ENCODE measurements at places on chromosomes 13 and 19.

DNA sequence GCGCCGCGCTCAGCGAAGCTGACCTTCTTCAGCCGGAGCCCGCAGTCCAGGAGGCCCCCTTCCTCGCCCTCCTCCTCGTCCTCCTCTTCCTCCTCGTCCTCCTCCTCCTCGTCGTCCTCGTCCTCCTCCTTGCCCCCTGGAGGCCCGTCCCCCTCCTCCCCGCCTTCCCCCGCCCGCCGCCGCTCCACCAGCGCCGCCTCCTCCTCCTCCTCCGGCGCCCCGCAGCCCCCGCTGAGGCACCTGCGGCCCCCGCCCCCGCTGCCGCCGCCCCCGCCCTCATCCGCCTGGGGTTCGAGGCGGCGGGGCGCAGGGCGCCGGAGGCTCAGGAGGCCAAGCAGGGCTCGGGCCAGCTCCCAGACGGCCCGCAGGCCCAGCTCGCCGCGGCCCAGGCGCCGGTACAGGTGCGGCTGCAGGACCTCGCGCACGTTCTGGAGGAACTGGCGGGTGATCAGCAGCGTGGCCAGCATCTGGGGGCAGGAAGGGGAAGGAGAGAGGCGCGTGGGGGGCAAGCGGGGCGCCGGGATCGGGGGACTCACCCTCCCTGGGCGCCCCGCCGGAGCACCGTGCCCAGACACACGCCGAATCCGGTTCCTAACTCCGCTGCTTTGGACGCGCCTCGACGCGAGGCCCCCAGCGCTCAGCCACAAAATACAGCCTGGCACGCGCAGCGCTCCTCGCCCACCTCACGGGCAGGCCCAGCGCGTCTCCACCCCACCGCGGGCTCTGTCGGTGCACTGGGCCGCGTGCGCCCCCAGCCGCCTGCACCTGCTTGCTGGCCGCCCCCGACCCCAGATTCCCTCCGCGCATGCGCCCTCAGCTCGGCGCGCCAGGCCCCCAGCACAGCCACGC is 5.9 kb downstream of the ANO8 start:
- DNase-seq = no peak

GRCh38 chr19:21940684-21941083 is 70.1 kb downstream of the ZNF208 start:
- no peak for DNase-seq

GRCh38 chr19:12885749-12886650 is 1.0 kb downstream of the KLF1 start:
- DNase-seq = no peak

DNA sequence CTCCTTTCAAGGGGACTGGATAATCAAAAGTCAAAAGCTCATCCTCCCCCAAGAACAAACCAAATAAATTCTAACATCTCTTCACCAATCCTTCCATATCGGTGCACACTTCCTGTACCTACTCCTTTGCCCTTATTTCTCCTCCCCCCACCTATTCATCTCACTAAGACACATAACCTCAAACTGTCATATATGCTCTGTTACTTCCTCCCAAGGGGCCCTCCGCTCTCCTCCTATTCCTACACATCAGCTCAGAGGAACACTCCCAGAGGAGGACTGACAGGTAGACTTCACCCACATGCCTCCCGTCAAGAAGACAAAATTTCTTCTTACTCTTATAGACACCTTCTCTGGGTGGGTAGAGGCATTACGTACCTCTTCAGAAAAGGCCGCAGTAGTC is 48.1 kb downstream of the ZNF93 start:
- DNase-seq = no peak

DNA sequence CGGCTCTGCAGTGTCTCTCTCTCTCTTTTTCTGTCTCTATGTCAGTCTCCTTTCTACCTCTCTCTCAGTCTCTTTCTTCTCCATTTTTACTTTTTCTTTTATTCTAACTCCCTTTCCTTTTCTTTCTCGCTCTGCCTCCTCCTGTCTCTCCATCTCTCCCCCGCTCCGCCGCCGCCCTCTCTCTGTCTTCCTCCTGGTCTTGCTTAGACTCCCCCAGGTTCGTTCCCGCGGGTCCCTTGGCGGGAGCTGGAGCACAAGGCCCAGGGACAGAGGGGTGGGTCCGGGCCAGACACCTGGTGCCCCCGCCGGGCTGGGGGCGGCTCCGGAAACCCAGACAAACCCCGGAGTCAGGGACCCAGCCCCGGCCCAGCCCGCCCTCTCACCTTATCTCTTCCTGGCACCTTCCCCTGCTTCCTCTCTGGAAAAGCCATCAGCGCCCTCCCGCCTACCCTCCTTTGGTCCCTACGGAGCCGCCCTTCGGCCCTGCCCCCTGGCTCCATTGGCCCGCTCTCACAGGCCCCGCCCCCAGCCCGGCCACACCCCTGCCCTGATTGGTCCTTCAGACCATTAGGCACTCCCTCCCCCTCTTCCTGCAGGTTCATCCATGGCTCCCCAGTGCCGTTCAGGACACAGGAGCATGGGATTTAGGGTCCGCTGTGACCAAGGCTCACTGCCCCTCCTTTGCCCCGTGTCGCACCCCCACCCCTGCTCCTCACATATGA is 15.4 kb upstream of the NOP53 start:
- DNase-seq = no peak

DNA sequence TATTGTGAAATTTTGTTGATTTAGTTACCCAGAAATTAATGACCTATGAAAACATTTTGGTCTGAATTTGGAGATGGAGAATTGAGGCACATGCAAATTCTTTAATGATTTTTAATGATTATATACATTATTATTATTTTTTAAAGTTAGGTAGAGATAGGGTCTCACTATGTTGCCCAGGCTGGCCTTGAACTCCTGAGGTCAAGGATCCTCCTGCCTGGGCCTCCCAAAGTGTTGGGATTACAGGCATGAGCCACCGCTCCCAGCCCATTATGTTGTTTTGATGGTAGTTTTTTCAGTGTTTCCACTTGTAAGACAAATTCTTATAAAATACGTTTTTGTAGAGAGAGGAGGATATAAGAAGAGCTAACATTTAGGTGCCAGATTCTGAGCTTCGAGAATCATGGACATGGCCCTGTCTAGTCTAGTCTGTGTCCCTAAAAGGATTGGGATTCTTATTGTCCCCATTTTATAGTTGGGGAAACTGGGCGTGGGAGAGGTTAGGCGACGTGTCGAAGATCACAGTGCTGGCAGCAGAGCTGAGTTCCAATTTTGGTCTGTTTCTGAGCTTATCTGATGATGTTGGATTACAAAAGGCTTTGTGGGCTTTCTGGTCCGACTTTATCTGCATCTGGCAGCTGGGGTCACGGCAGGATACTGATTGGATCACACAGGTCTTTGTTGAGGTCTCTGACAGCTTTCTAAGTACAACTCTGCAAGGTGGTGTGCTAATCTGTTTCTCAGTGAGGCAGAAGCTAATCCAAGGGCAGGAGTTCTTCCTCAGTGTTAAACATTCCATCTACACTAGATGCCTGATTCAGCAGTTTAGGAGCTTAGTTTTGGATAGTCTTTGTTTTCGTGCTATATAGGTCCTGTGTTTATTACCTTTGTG is 7.5 kb upstream of the WDR88 start:
- DNase-seq = no peak

DNA sequence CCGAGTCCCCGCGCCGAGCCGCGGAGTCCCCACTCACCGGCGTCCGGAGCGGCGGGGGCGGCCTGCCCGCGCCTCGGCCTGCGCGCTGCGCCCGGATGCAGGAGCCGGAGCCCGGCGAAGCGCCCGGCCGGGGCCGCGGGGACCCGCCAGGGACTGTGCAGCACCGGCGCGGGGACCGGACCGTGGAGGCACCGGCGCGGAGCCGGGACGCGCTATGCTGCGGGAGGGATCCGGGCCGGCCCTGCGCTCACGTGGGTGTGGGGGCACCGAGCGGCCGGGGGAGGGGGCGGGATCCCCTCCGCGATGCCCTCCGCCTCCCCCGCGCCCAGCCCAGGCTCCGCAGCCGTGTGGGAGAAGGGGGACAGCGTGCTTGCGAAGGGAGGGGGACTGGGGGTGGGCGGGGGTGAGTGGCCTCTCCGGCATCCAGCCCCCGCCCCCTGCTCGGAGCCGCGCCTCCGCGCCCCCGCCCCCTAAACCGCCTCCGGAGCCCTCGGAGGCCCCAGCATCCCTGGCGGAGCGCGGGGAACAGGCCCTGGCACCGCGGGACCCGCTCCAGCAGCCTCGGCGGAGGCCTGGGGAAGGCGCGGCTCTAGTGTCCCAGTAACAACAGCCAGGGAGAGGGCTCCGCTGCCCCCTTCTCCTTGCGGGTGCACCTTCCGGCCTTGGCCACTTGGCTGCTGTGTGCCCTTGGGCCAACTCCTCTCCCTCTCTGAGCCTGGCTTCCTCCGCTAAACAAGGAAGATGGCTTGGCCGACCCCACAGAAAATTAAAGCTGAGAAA is at the start of gene SLC1A6:
Gene SLC1A6, minus strand, starts transcription at position 389 of the 780 bp plus-strand sequence. CDS start 6,954 bp downstream, outside the sequence.
- DNase-seq = no peak

DNA sequence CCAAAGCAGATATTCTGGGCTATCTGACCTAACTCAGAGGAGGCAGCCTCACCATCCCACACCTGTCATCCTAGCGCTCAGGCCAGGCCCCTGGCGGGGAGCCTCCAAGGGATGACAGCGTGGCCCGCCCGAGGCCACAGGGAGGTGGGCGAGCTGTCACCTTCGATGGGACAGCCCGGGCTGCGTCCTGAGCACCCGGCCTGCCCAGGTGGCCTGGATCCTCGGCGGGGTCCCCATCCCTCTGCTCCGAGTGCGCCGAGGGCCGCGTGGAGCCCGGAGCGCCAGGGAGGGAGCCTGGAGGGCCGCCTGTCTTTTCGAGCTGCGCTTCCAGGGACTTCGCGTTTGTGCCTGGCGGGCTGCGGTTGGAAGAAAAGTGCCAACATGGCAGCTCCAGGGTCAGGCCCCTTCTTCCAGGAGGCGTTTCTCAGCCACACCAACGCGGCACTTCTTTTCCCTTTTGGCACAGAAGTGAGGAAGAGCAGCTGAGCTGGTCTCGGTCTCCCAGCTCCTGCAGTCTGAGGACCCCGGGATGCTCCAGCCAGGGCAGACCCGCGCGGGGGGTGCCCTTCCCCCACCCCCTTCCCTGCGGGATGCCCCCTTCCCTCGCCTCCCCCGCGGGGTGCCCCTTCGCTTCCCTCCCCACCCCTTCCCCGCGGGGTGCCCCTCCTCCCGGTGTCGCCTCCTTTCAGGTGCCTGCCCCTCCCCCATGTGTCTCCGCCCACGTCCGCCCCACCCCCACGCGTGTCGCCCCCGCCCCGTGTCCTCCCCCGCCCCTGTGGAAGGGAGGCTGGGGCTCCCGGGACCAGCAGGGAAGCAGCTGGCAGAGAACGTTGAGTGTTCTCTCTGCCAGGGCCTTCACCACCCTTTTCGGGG is 42.3 kb downstream of the GJA3 start:
- DNase-seq = no peak

GRCh38 chr13:74266861-74267260 is 132.7 kb upstream of the KLF12 start:
- no peak for DNase-seq

GRCh38 chr13:76004416-76004815 is 368.3 kb downstream of the LMO7 start:
- no peak for DNase-seq

- no peak for DNase-seq
Observed at GRCh38 chr13:38687246-38688229, 661 bp downstream of the FREM2 start.

DNA sequence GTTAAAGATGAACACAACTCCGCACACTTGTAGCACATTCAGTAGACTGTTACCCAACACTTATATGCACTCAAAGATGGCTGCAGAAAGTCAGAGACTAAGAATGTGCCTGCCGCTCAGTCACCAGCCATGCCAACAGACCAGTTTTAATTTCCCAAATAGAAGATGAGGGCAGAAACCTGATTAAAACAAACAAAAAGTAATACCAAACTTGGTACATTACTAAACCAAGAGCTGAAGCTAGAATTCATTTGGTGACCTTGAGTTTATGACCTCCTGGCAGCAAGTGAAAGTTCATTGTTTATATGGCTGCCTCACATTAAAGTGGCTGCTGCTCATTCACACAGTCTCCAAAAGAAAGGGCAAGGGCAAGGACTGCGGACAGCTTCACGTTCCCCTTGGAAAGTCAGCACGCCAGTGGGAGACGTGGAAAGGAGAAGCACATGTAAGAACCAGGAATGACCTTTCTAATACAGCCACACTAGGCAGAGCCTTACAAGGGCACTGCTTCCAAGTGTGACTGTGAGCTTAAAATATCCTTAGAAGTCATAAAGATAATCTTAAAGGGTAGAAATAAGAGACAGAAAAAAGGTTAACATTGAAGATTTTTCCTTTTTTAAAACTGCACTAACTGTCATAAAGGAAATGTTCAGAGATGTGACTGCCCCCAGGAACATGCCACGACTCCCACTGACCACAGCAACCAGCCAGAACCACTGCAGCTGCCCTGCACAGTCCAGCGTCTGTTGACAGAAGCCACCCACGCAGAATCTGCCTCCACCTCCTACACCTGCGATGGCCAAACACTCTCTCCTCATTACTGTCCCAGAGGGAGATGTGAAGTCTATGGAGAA is 73.5 kb downstream of the STK24 start:
- DNase-seq = no peak

- DNase-seq = no peak
Observed at GRCh38 chr19:35027851-35028599, 2.2 kb upstream of the SCN1B start.

DNA sequence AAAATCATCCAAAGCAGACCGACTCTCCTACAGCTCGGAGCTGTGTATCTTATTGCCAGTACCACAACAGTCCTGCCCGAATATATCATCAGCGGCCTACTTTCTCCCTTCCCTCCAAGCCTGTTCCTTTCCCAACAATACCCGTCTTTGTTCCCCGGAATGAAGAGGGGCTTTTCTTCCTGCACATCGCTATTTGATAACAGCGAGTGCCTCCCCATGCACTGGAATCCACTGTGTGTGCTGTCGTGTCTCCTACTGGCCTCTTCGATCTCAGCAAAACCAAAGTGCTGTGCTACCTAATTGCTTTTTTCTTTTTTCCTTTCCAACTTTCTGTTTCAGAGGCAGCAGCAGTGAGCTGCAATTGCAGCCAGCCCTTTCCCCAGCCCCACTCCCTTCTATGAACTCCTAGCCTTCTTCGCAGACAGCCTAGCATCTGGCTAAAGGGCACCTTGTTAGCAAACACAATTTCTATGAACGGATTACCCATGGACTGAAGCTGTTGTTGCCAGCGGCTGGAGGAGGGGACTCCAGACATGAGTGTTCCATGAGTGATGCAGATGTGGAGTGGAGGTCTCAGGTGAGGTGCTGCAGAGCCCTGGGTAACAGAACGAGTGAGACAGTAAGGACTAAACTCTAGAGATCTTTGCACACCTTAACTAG is 43.4 kb downstream of the EFNB2 start:
- no peak for DNase-seq

- DNase-seq = no peak
Observed at GRCh38 chr19:5191091-5191490, 149.5 kb downstream of the PTPRS start.

GRCh38 chr13:112325920-112326645 is 50.1 kb upstream of the SPACA7 start:
- no peak for DNase-seq

GRCh38 chr19:18522124-18522861 is 423 bp upstream of the ELL start:
- DNase-seq = peak; percentile 99

GRCh38 chr13:111874981-111875380 is 192.0 kb upstream of the SOX1 start:
- DNase-seq = no peak

GRCh38 chr19:41696402-41697197 is 8.5 kb upstream of the CEACAM7 start:
- DNase-seq = no peak
